ENCODE measurements at places on chromosomes 12 and 14.

DNA sequence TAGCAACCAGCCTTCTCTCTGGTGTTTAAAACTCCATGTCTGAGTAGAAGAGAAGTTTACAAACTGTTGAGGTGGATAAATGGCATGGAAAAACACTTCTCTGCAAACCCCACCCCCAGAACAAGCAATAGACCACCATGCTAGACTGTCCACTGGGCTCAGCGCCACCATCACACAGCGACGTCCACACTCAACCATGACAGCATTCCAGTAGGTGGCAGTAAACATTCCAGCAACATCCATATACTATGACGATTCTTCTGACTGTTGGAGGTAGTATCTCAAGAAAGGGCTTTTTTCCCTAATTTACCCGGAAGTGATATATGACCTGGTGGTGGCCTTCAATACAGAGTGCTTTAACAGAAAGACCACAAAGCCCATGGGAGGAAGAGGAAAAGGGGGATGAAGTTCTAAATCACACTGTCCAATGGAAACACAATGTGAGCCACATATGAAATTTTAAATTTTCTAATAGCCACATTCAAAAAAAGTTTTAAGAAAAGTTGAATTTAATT is 152.2 kb downstream of the SLC15A4 start:
- DNase-seq = no peak

- DNase-seq = no peak
Observed at GRCh38 chr14:89486505-89486904, 69.5 kb upstream of the FOXN3 start.

DNA sequence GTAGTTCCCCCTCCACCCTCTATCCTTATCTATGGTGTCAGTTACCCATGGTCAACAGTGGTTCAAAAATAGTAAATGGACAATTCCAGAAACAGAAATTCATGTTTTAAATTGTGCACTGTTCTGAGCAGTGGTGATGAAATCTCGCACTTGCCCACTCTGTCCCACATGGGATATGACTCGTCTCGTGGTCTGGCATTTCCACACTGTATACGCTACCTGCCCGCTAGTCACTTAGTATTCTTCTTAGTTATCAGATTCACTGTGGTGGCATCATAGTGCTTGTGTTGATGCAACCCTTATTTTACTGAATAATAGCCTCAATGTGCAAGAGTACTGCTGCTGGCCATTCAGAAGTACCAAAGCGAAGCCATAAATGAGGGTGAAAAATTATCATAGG is 507.0 kb downstream of the SNAPC1 start:
- no peak for DNase-seq

DNA sequence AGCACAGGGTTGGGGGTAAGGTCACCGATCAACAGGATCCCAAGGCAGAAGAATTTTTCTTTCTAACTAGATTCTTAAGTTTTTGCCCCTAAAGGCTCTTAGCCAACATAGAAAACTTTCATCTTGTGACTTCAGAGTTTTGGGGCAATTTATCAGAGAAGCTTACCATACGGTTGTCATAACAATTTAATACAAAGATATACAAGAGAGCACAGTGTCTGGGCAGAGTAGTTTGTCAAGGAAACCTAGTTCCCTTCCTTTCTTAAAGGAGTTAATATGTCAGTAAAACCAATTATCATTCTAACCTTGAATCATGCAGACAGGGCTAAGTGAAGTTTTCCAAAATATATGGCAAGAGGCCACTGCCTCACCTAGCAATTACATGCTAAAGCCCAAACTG is 18.4 kb downstream of the NR2C1 start:
- DNase-seq = no peak

- DNase-seq = no peak
Observed at GRCh38 chr14:88195676-88196075, 127.4 kb downstream of the KCNK10 start.

DNA sequence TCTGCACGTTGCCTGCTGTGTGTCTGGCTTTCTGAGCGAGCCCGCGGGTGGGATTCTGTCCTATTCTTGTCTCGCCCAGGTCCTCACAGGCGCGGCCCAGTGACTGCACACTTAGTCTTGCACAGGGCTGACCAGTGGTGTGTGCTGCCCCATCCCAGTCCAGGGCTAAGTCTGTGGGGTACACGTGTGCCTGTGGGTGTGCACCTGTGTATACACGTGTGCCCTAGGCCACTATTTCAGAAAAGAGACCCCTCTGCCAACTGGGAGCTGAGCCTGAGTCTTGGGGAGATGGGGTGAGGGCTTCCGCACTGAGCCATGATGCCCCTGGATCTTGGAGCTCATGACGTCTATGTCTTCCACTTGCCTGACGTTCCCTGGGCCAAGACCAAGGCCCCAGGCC is 185.5 kb upstream of the PRMT8 start:
- no peak for DNase-seq

GRCh38 chr12:3624273-3624672 is 128.6 kb downstream of the CRACR2A start:
- no peak for DNase-seq

DNA sequence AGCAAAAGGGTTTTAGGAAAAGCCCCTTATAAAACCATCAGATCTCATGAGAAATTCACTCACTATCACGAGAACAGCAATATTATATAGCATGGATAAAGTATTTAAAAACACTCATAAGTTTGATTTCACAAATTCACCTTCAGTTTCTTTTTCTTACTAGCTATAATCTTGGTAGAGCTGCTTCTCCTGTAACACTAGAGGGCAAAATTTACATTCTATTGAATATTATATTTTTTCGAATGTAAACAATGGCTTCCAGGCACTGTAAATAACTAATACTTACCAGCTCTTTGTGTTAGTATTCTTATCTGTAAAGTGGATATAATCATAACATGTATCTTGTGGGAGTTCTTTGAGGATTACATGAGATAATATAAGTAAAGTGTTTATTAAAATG is 259.6 kb downstream of the CCER1 start:
- no peak for DNase-seq

All from progenitor cell of endocrine pancreas (in vitro differentiated cells).